ENCODE measurements at places on chromosomes 6 and 20. TPM values are rescaled to one million over a fixed set of nuclear protein-coding genes. Genes with fewer than 3 reads are reported as not detected.

GRCh38 chr6:14620522-14620921 lies 502.9 kb downstream of the CD83 start:
- DNase-seq: no peak

DEFB119 gene
- not detected for total RNA-seq

GRCh38 chr6:116928677-116929076 lies 51.6 kb downstream of the RFX6 start:
- no peak for DNase-seq

DNA sequence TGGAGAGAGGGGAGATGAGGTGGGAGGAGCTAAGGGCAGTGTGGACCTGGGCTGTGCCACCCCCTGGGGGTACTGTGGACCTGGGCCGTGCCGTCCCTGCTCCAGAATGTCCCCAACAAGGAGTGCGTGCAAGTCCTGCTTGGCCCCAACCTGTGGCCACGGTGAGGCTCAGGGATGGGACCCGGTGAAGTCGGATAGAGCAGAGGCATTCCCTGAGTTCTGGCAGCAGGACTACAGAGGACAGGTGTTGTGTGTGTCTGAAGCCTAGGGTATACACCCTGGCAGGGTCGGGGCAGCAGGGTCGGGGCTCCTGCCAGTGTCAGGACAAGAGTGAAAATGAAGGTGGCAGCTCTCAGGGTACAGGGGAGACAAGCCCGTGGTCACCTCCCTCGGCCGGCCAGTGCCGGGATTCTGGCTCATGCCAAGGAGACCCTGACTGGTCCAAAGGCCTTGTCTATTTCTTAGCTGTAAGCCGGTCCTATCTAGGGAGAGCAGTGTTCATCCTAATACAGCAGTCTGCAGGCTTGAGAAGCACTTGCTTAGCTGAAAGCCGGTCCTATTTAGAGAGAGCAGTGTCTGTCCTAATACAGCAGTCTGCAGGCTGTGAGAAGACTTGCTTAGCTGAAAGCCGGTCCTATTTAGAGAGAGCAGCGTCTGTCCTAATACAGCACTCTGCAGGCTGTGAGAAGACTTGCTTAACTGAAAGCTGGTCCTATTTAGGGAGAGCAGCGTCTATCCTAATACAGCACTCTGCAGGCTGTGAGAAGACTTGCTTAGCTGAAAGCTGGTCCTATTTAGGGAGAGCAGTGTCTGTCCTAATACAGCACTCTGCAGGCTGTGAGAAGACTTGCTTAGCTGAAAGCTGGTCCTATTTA lies 95.9 kb downstream of the SMOC2 start:
- DNase-seq: no peak

DNA sequence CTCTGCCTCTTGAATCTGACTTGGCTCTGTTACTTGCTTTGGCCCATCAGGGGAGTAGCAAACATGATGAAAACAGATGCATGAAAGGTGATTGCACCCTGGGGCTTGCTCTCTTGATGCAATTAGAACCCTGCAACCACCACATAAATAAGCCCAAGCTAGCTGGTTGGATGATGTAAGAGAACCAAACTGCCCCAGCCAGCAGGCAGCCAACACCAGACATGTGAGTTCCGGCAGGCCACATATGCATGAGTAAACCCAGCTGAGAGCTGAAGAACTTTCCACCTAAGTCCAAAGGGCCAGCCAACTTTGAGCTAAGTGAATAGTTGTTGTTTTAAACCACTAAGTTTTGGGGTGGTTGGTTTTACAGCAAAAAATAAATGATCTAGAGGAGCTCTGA lies 268.4 kb downstream of the FARS2 start:
- DNase-seq: peak; percentile 30

VSTM2L gene
- total RNA-seq: 1.5 TPM

SYNDIG1 gene
- 0.17 TPM for total RNA-seq

NKAPL gene
- total RNA-seq: 3.3 TPM

GRCh38 chr20:60011512-60012507 lies 53.6 kb downstream of the CDH26 start:
- DNase-seq: no peak

MTFR2 gene
- 0.26 TPM for total RNA-seq

DNA sequence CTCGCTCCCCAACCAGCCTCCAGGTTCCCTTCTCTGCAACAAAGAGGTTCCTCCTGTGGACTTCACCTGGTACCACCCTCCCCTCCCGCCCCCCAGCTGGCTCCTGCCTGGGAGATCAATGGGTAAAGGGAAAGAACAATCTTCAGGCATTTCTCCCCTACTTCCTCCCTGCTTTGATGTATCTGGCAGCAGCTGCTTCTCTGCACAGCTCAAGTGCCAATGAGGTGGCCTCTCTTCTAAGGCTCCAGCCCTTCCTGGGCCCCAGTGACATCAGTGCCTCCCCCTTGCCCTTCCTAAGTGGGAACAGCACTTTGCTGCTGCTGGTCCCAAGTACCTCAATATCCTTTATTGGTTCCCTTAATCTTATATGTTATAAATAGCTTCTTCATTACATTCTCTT lies 23.5 kb downstream of the MOCS1 start:
- no peak for DNase-seq

DNA sequence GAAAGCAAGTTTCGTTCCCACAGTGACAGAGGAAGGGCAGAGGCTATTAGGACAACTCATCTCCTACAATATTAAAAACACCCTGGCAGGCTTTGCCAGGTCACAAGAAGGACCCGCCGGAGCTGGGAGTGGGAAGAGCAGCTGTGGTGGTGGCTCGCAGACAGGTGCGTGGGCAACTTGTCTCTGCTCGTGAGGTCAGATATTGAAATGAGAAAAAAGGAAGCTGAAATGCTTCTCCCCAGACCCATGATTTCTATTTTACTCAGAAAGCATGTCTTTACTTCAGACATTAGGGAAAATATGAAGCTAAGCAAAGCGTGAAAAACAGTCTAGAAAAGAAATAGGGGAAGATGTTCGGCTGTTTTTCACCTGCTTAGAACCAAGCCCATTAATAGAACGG lies 166.3 kb upstream of the EEF1E1 start:
- no peak for DNase-seq

DNA sequence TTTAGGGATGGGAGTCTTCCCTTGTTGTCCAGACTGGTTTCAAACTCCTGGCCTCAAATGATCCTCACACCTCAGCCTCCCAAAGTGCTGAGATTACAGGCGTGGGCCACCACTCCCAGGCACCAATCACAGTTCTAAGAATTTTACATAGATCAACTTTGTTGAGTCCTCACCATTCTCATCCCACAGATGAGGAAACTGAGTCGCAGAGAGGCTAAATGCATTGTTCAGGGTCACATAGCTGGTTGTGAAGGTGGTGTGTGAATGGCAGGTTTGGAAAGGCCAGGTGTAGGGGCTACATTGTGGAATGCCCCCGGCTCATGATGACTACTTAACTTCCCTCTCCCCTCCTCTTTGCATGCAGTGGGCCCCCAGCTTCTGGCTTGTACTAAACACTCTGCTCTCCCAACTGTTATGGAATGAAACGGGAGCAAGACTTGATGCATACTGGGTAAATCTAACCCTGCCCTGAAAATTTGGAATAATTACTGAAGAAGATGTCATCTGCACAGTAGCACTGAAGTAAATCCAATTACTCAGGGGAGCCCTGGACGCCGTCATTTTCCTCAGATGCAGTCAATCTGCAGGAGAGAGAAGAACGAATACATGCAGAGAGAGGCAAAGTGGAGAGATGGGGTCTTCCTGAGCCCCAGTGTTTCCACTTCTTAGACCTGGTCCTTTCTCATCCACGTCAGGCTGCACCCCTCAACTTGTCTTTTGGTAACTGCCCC lies 102.3 kb upstream of the ZNF217 start:
- no peak for DNase-seq

DNA sequence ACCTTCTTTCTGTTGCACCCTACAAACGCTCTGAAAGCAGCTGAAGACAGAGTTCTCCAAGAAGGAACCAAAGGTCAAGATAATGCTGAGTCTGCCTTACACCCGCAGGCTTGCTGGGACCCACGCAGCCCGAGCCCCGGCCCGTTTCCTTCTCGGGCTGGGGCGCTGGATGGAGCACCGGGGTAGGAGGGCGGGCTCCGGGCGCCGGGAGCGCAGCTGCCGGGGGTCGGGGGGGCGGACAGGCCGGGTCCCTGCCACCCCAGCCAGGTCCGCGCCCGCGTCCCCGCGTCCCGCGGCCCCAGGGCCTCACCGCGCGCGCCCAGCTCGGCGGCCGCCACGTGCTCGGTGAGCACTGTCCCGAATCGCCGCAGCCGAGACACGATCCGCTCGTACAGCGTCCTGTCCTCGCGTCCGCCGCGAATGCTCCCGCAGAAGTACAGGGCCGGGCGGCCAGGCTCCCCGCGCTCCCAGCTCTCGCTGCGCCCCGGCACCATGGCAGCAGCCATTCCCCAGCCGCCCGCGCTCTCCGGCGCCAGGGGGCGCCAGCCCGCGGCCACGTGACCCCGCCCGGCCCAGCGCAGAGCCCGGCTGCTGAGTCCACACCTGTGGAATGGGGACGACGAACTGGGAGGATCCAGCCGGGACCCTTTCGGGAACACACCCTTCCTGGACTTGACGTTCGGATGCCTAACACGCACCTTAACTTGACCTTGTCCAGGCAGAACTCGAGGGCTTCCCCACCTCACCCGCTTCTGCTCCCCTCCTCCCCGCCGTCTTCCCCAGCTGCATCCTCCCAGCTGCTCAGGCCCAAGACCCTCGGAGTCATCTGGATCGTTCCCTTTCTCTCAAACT lies at the start of gene DNPH1:
DNPH1 (minus strand) TSS at position 531 of the 852 bp plus-strand sequence; CDS start at position 506, 25 bp downstream.
- DNase-seq: peak; percentile 56

- no peak for DNase-seq
Measured at GRCh38 chr20:34624629-34625028, 52.3 kb downstream of the PIGU start.

DNA sequence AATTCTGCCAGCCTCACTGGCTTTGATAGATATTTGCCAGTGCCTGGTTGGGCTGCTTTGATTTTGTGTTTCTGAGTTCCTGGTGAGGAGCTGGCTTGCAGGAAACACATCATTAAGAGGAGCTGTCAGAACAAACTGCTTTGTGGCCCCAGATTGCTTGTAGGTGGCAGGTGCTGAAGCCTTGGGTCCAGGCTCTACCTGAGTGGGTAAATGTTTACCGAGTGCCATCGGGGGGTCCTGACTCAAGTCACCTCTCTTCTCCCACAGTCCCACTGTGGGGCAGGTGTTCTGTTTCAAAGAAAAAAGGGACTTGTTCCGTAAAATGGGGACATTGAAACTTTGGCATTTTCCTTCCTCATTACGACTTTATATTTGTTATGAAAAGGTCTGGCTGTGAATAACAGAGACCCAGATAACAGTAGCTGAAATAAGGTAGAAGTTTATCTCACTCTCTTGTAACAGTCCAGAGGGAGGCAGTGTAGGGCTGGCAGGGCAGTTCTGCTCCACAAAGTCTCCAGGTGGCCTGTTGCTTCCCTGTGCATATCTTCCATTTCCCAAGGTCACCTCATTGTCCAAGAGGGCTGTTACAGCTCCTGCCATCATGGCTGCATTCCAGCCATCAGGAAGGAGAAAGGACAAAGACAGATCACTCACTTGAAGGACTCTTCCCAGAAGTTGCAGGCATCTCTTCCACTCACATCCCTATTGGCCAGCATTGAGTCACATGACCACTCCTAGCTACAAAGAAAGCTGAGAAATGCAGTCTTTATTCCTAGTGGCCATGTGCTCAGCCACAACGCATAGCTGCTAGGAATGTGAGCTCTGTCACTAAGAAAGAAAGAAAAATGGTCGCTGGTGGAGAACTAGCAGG lies 149.9 kb upstream of the KCNG1 start:
- no peak for DNase-seq

ZNF322 gene
- 17.3 TPM for total RNA-seq

LPIN3 gene
- total RNA-seq: 5.1 TPM

DNA sequence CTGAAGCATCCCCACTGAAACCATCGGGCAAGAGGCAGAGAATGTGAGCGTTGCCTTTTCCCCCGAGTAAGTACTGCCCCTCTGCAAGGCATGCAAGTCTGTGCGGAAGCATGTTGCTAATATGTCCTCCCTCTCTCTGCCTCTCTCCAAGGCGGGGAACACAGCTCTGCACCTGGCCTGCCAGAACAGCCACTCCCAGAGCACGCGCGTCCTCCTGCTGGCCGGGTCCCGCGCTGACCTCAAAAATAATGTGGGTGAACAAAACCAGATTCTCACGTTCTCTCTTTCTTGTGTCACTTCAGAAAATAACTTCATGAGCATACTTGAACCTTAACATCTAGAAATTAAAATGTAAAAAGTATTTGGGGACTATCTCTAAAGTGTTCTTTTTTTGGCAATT lies 26.4 kb downstream of the LYRM2 start:
- no peak for DNase-seq

DNA sequence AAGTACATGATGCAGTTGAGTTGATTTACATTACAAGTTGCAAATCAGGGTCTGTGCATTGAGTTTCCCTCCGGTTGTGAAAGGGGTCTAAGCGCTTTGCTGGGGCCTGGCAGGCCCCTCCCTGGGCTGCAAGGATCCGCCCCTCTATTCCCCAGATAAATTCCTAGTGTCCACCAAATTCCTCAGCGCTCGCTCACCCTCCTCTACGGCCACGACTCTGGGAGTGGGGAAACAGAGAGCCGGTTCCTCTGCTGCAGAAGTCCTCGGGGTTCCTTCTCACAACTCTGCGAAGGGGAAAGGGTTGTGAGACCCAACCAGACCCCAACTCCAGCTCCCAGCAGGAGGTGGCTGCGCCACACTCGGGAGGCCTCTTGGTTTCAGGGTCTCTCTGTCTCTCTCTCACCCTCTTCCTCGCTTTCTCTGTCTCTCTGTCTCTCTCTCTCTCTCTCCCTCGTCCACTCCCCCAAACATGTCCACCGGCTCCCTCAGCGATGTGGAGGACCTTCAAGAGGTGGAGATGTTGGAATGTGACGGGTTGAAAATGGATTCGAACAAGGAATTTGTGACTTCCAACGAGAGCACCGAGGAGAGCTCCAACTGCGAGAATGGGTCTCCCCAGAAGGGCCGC lies at the start of gene TCF21:
TCF21 (plus strand) TSS at position 185 of the 628 bp plus-strand sequence; CDS start at position 470, 285 bp downstream.
- peak; percentile 49 for DNase-seq

TCEA2 gene
- 25.2 TPM for total RNA-seq

HS3ST5 gene
- total RNA-seq: not detected

MYH7B gene
- total RNA-seq: 0.26 TPM

- no peak for DNase-seq
Measured at GRCh38 chr6:159969204-159969912, 476 bp downstream of the IGF2R start.

SYNGAP1 gene
- total RNA-seq: 7.3 TPM

SLC22A16 gene
- total RNA-seq: under 0.01 TPM

DNA sequence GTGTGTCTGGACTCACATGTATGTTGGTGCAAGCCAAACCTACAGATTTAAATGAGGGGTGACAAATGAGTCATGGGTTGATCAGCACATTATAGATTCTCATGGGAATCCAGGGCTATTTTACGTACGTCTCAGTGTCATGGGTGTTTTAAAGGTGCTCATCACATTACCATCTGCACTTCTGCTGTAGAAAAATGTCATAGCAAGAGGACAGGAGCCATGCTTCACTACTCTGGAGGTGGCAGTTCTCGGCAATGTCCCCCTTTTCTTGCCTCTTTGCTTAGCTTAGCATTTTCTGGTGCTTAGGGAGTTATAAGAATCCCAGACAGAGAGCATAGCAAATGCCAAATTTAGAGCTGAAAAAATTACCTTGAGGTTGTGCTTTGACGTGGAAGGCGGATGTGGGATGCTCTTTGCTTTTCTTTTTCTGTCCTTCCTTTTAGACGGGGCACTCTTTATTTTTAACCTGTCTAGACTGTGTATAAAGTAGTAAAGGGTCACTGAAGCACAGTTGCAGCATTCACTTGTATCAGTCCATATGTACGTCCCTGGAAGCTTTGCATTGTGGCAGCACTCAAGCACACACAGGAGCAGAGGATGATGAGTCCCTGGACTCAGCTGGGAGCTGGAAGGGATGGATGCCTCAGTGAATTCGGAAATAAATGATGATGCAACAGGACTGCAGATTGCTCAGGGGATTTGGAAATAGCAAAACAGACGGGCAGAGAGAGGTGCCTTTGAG lies 139.7 kb downstream of the SYNDIG1 start:
- peak; percentile 39 for DNase-seq

GRCh38 chr20:43032459-43032858 lies 157.2 kb downstream of the PTPRT start:
- no peak for DNase-seq

NRSN2 gene
- total RNA-seq: 34.5 TPM

All from fibroblast of lung (primary cell).